ENCODE measurements at places on chromosomes 5 and 9.

- DNase-seq: no peak
Observed at GRCh38 chr5:60687927-60688720, 11.8 kb downstream of the DEPDC1B start.

GRCh38 chr5:161286066-161286655 lies 260.4 kb downstream of the GABRB2 start:
- no peak for DNase-seq

DNA sequence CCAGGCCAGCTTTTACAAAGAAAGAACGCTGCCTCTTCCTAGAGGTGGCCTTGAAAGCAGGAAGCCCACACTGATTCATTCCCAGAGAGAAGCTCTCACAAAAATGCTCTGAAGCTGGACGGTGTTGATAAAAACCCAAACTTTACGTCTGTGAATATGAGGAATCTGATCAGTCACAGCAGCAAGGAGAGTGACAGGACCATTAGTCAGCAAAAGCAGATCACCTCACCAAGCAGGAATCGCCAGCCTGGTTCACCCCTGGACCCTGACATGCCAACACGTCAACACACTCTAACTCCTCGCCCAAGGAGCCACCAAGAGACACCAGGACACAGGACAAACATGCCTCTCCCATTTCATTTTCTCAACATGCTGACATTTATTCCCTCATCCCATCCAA lies 70.6 kb upstream of the ZNF622 start:
- no peak for DNase-seq

GRCh38 chr9:98134702-98135557 lies 15.9 kb upstream of the TRIM14 start:
- DNase-seq: no peak

DNA sequence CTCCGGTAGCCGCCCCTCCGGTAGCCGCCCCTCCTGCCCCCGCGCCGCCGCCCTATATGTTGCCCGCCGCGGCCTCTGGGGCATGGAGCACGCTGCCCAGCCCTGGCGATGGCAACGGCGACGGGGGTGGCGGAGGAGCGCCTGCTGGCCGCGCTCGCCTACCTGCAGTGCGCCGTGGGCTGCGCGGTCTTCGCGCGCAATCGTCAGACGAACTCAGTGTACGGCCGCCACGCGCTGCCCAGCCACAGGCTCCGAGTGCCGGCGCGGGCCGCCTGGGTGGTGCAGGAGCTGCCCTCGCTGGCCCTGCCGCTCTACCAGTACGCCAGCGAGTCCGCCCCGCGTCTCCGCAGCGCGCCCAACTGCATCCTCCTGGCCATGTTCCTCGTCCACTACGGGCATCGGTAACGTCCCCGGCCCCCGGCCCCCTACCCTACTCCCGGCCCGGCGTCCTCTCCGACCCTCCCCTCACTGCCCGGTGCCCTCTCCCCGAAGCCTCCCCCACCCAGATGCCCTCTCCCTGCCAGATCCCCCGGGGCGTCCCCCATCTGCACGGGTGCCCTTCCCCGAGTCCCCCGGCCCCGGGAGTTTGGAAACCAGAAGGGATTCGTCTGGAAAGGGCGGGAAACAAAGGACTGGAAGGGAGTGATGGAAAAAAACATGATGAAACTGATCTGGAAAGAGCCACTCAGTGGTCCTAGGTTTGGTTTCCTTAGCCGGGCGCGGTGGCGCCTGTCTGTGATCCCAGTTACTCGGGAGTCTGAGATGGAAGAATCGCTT lies 417 bp downstream of the SRD5A1 start:
- DNase-seq: no peak

- DNase-seq: no peak
Observed at GRCh38 chr9:77935974-77936373, 95.6 kb downstream of the GNAQ start.

GRCh38 chr9:120885958-120886357 lies 9.0 kb upstream of the PHF19 start:
- no peak for DNase-seq

DNA sequence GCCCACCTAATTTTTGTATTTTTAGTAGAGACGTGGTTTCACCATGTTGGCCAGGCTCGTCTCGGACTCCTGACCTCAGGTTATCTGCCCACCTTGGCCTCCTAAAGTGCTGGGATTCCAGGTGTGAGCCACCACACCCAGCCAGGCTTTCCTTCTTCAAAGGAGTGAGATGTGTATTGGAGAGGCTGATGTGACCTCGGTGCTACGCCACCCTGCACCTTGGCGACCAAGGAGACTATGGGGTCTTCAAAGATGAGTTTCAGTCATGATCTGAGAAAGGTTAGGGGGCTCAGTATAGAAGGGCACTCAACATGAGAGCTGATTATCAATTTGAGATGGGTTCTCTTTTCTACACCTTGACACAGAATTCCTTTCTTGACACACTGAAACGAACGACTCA lies 284.2 kb upstream of the WWC1 start:
- no peak for DNase-seq

- DNase-seq: no peak
Observed at GRCh38 chr5:135026645-135027265, 7.3 kb downstream of the PITX1 start.

DNA sequence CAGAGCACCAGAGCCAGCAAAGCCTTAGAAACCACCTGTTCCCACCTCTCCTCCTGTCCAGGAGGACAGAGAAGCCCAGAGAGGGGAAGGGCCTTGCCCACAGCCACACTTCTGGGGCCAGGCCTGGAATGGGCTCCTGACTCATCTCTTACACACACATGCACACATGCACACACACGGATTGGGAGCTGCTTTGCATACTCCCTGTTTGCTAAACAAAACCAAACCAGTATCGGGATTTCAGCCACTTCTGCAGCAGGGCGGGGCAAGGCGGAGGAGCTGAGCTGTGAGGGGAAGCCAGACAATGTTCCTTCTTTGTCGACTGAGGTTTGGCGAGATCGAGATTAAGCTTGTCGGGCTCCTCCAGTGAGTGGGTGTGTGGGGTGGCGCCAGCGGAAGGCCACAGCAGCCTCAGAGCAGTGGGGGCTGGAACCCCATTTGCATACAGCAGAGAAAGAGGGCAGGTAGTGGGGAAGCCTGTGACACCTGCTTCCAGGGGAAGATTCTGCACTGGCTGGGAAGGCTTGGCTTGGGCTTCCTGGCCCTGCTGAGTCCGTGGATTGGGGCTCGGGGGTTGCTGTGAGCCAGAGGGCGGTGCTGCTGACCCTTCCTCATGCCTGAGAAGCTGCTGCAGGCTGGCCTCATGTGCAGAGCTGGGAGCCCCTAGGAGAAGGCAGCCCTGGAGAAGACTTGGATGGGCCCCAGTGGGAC lies 16.1 kb downstream of the GFI1B start:
- DNase-seq: no peak

DNA sequence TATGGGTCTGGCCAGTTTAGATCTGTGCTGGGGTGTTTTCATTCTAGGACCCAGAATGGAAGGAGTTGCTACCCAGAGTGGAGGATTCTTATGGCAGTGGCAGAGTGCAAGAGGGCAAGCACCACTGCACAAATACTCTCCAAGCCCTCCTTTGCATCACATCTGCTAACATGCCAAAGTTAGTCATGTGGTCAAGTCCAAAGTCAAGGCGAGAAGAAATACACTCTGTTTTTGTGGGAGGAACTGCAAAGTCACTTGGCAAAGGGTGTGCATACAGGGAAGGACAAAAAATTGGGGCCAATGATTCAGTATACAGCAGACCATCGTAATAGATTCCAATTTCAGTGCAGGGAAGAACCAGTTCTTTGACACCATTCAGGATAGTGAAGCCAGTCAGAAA lies 43.9 kb upstream of the HMGCS1 start:
- DNase-seq: no peak

- DNase-seq: peak; percentile 45
Observed at GRCh38 chr5:155616779-155617392, 603.3 kb downstream of the KIF4B start.

DNA sequence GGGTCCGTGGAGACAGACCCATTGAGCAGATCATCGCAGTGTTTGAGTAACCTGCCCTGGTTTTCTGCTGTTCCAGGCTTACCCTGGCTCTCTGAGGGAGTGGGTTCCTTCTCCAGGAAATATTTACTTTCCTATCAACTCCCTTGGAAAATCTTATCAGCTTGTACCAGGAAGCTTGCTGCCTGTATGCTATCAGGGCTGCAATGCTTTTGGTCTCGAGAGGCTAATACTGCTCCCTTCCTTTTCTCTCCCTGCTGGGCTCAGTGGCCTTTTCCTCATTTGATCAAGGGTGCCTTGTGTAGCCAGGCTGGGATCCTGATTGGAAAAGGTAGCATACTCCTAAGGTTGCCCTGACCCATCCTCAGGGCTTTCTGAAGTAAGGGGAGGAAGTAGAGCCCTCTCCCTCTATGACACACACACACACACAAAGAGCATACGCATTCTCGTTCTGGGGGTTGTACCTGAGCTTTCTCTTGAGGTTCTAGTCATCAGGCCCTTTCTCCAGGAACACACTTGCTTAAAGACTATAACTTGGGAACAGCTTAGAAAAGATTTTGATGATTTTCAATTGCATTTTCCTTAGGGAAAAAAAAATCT lies 41.6 kb downstream of the CYSTM1 start:
- DNase-seq: no peak

DNA sequence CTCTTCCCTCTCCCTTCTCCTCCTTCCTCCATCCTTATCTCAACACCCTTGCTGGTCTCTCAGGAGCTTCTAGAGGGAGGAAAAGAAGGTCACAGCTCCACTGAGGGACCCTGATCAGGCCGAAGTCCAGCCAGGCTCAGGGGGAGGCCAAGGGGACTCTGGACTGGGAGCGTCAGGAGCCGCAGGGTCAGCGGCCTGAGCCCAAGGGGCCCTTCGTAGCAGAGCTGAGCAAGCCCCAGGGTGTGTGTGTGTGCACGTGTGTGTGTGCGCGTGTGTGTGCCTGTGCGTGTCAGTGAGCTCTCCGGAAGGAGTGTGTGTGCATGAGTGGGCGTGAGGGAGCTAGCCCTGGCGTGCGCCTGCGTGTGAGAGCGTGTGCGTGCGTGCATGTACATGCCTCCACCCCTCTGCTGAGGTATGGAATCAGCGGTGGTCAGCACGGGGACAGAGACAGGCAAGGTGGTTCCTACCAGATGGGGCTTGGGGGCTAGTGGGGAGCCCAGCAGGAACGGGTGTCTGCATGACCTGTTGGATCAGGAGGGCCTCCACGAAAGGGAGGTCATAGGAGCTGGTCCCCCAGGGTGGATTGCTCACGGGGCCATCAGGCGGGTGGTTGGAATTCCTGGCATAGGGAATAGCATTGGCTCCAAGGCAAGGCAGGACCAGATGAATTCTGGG lies 10.0 kb upstream of the AGPAT2 start:
- DNase-seq: no peak

DNA sequence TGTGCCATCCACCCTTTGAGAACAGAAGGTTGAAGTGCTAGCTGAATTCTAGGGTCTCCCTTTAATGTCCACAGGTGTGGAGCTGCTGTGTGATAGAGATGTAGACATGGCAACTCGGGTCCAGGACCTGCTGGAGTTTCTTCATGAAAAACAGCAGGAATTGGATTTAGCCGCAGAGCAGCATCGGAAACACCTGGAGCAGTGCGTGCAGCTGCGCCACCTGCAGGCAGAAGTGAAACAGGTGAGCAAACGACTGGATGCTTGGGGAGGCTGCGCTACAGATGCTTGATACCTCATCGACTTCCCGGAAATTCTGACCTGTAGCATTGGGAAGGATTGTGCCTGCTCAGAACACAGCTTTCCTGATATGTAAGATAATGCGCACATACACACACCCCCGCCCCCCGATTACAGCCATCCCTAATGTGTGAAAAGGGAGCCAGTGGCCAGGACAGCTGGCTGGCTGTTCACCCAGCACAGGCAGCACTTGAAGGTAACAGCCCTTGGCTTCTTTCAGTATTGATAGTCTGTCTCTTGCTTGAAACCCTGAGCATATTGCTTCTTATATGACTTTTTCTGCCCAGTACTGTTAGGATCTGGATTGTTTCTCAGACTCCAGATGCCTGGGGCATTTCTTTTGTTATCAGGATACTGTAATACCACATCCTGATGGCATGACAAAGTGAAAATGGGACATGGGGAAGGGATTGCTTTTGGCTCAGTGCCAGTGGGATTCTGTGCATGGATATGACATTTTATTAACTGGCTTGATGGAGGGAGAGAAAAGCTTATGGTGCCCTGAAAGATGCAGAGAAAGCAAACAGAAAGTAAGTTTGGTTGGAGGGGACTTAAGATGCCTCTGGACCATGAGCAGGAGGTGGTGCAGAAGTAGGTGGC lies 216.8 kb upstream of the OTULINL start:
- no peak for DNase-seq

- no peak for DNase-seq
Observed at GRCh38 chr5:11251247-11251646, 490.2 kb upstream of the DAP start.

DNA sequence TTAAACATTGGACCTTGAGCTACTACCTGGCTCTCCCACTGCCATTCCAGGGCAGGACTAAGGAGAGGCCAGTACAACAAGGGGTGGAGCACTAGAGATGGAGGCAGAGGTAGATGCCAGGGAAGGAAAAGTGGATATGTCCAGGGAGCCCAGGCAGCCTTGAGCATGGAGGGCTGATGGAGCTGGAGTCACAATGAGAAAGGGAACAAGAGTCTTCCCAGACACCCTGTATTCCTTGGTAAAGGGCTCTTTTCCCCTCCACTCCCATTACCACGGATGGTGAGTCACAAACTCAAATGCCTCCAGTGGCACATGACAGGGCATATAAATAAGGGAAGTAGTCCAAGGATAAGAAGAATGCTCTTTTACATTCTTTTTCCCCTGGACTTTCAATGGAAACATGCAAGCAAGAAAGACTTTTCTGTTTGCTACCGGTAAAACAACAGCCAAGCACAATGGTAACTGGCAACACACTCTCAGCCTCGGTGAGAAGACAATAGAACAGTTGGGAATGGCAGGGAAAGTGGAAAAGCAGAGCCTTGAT lies 16.7 kb downstream of the ERAP1 start:
- no peak for DNase-seq

DNA sequence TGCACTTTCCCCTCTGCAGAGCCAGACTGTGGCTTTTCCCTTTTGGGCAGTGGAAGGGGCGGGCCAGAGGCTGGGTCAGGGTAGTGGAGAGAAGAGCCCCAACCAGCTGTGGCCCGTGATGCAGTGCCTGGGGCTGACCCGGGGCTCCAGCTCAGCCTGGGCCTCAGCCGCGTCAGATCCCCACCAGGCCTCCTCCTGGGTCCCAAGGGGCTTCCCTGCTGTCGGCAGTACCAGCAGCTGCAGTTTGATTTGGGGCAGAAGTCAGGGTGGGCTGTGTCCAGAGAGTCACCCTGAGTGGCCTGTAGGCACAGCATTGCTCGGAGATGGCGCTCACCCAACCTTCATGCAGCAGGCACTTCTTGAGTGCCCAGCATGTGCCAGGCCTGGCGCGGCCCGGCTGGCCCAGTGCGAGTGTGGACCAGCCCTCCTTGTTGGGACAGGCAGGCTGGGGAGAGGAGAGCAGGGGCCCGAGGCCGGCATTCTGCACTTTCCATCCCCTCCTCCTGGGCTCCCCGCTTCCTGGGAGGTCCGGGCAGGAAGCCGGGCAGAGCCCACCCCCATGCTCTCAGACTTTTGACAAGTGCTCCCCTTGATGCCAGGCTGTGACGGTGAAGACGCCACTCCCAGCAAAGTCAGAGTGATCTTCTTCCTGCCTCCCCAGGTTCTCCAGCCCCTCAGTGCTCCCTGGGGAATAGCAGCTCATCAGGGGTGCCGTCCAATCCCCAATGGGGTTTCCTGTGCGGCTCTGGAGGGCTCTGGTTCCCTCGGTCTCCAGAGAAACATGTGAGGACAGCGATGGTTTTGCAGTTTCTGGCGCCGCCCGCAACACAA lies 88.3 kb upstream of the COL5A1 start:
- DNase-seq: no peak

- DNase-seq: peak; percentile 30
Observed at GRCh38 chr9:122562134-122562760, 9.3 kb downstream of the OR1N2 start.
